ENCODE measurements at places on chromosomes 4 and X.
A peak's percentile ranks its signal among the peaks of the same experiment; 100 is the strongest.

GRCh38 chr4:13484749-13485221 is 645 bp upstream of the RAB28 start:
- no peak for DNase-seq

DNA sequence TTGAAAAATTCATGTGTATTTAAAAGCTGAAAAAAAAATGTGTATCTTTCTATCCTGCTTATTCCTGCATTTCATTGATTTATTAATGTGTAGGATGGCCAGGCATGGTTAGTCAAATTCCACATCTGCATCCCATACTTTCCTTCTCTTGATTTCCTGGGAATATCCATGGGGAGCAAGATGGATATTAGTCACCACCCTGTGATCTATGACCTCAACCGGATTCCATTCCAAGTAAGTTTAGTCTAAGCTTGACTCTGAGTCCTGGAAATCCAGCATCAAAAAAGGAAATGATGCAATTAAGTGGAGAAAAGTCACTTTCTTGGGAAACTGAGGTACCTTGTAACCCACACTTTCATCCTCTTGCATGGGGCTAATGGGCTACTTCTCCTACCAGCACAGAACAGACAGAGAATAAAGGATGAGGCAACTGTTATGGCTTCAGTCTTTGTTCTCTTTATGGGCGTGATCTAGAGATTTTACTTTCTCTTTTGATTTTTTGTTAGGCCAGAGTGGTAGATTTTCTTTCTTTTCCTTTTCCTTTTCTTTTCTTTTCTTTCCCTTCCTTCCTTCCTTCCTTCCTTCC is 17.1 kb upstream of the BEX4 start:
- DNase-seq = no peak

DNA sequence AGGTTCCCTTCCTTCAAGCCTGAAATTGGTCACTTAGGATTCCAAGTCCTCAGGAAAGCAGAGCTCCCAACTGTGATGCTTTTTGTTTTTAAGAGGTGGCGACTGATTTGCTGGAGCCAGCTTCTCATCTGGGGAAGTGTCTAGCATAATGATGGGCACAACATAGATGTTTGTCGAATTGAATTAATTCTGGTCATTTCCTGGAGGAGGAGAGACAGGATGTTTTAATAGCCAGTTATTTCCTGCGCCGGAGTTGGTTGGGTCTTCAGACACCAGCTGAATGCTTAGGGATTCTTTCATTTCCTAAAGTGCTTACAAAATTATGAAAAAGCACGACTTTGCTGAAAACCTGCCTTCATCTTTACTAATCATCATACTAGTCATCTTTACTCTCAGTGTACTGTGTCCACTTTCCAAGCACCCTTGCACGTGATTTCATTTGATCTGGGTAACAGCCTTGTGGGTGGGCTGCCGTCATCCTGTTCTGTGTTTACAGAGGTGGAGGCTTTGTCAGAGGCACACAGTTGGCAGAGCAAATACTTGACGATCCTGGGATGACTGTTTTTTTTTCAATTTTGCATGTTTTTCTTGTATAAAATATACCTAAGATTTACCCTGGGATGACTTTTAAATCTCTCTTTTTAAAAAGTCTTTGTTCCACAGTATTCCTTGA is 49.5 kb downstream of the RGS12 start:
- peak; percentile 31 for DNase-seq

DNA sequence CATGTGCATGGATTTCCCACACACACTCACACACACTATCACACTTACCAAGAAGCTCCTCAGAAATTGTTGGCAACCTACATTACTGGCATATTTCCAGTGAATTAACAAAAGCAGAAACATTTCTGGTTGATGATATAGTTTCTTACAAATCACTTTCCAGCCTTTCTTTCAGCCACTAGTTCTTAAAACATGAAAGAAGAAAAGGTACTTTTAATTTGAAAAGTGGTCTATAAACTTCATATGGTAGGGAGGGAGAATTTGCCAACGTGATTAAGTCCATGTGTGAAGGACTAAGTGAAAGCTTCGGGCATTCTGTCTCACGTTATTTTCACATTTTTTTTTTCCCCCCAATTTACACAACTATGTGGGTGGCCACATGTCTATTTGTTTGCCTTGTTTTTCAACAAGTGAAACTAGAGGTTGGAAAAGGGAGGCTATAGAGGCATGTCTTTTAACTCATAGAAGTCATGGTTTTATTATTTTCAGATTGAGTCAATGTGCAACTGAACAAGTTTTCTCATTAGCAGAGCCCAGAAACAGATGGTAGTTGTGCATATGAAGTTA is 832.1 kb upstream of the INTU start:
- no peak for DNase-seq

- DNase-seq = peak; percentile 29
Observed at GRCh38 chr4:79913581-79913980, 159.4 kb downstream of the ANTXR2 start.

DNA sequence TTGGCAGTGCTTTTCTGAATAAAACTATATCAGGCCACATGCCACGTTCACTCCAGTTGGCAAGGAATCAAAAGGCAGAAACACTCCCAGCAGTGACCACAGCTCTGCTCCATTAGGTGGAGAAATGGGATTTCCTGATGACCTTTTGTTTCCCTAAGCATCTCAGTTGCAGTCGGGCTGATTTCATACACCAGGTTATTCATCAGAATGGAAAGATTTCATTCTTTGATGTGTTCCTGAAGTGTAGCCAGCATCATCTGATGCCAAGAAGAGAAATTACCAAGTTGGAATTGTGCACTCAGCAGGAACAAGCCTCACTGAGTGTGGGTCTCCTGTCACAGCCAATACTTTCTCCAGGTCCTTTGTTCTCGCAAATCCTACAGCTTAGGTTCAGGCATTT is 193.7 kb downstream of the SPATA18 start:
- DNase-seq = no peak

- DNase-seq = no peak
Observed at GRCh38 chr4:76194325-76194724, 19.3 kb downstream of the SCARB2 start.

- DNase-seq = no peak
Observed at GRCh38 chrX:51855698-51856097, 37.7 kb upstream of the MAGED1 start.

DNA sequence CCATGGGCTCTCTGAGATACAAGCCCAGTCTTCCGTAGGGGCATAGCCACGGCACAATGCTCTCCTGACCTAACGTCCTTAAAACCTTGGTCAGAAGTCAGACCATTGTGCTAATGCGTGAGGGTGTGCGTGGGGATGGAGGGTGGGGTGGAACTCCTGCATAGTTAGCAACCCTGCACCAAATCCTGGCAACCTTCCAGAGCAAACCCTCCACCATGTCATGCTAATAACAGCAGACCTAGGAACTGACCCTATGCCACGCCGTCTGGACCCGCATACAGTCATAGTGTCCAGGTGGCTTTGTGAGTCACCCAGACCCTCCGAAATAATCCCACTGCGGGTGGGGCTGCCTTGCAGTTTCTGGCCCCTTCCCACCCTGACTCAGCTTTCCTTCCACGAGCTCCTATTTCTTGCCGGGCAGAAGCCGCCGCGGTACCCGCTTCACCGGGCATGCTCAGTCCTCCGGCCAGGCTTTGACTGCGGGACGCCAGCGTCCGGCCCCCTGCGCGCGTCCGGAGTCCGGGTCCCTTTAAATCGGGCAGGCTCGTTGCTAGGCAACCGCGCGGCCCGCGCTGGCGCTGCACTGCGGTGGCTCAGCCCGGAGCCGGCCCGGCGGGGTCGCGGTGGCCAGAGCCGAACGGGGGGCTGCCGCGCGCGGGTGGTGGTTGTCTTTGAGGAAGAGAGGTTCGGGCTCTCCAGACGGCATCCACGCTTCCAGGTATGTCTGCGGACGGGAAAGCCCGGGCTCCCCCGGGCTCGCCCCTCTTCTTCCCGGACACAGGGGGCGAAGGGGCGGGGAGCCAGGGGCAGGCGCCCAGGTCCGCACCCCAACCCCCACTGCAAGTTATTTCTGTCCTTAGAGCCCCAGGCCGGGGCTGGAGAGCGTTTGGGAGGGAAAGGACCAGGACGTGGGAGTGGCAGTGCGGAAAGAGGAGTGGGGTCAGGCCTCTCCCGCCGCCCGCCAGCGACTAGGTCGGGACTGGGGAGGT is at the start of gene CCDC160:
TSS of gene CCDC160 (plus strand) at position 557 of the 989 bp plus-strand sequence. CDS start 7,619 bp downstream, outside the sequence.
- no peak for DNase-seq

DNA sequence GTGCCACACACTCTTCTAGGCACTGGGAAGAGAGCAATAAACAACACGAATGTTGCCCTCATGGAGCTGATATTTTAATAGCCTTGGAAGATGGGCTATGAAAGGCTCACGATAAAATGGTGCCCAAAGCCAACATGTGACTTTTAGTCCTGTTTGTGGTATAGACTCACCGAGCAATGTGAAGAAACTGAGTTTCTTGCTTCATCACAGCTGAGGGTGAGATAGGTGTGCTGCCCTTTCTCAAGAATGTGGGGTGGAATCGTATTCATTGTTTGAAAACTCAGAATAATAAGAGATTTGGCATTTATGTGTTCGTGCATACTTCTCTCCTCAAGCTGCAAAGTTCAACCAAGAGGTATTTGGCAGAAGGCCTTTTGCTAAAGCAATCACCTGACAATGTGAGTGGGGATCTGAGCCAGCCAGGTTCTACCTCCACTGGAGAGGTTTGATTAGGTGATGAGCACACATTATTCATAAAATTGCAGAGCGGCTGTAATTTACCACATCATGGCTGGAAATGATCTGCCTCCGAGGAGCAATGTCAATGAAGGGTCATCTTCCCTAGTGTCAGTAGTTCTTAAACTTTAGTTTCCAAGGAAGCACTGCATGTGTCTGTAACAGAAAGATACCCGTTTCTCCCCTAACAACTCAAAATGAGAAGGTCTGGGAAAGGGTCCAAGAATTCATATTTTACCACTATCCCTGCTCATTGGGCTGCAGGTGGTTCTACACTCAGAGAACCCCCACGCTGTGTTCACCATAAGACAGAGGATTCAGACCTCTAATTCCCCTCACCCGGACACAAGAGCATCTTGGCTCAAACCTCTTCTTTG is 41.9 kb upstream of the CBR4 start:
- no peak for DNase-seq

- DNase-seq = no peak
Observed at GRCh38 chrX:50893047-50893446, 17.5 kb upstream of the BMP15 start.

- DNase-seq = no peak
Observed at GRCh38 chr4:74018116-74018515, 19.6 kb upstream of the CXCL5 start.

GRCh38 chrX:151703487-151703886 is 8.2 kb downstream of the PRRG3 start:
- DNase-seq = no peak

Data from kidney epithelial cell (primary cell).